ENCODE measurements at places on chromosomes 16 and 17. TPM values are rescaled to one million over a fixed set of nuclear protein-coding genes. Genes with fewer than 3 reads are reported as not detected.

Gene KRTAP4-8
- polyA plus RNA-seq, result not detected

Gene KRTAP2-1
- polyA plus RNA-seq, result not detected

Gene KRTAP1-1
- not detected for polyA plus RNA-seq

Gene ASPA
- polyA plus RNA-seq, result 24.2 TPM

Gene EPX
- polyA plus RNA-seq, result not detected

Gene SPNS2
- 75.1 TPM for polyA plus RNA-seq

Gene CTRB1
- polyA plus RNA-seq, result not detected

Data from kidney (tissue), 22 donors.